ENCODE measurements at places on chromosomes 5 and 9.

DNA sequence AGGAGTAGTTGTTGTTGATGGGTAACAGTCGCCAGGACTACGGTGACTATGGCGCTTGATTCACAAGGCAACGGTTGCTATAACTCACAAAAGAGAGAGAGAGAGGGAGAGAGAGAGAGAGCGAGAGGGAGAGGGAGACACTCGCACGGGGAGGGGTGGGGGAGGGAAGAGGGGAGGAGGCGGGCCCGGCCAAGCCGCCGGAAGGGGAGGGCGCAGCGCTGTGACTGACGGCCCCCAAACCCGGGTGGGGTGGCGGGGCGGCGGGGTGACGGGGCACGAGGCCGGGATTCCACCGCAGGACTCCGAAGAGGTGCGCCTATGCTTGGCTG is at the start of gene RFX3:
TSS of gene RFX3 (minus strand) at position 166 of the 329 bp plus-strand sequence. CDS start 130,413 bp downstream, outside the sequence.
- peak; percentile 82 for DNase-seq

DNA sequence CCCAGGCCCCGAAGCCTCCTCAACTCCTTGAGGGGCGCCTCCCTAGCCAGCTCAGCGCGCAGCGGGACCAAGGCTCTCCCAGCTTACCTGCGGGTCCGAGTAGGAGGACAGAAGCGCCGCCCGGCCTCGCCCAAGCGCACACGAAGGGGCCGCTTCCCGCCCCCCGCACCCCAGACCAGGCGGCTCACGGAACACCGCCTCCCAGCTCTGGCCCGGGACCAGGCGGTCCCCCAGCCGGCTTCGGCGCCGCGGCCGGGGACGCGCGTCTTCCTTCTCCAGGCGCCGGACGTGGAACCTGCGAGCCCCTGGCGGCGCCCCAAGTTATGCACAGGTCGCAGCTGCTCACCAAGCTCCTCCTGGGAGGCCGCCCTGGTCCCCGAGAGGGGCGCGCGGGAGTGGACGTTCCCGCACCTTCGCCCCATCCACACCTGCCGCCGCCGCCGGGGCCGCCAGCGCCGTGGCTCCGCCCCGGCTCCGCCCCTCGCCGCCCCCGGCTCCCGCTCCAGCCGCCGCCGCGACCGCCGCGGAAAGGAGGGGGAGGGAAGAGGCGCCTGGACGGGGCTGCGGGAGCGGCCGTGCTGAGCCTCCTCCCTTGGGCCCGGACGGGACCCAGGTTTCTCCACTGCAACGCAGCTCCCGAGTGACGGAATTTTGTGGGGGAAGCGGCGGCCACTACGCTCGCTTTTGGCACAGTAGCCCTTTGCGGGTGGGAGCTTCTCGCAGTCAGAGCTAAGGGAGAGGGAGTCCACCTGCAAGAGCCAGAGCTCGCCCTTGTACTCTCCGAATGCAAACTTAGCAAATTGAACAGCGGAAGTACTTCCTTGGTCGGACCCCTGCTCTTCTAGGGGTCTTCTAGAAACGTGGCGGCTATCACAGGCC is 77.5 kb upstream of the IFNE start:
- peak; percentile 25 for DNase-seq

- no peak for DNase-seq
These were observed 14.8 kb downstream of the STXBP1 start for GRCh38 chr9:127626752-127627493.

DNA sequence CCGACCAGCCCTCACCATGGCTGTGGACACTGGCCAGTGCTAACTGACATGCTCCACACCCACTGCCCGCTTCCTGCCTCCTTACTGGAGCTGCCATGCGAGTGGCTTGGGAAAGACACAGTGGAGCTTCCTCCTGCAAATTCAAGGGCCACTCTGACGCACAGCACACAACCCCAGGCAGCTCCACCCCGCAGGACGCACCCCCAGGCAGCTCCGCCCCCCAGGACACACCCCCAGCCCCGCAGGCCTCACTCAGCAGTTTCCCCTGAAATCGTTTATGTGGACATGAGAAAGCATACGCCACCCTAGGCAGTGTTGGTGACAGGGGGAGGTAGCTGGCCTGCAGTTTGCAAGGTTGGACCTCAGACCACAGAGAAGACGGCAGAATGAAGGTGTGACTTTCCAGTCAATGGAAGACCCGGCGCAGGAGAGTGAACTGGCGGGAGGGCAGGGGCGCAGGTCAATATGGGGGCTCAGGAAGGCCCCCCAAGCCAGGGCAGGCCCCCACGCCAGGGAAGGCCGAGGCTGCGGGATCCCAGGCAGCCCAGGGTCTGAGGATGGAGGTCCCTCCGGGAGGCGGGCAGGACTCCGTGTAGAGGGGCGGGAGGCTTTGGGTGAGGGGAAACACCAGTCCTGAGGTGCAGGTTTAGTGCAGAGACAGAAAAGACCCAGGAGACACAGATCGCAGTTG is 21.6 kb downstream of the LPCAT1 start:
- DNase-seq, result no peak

DNA sequence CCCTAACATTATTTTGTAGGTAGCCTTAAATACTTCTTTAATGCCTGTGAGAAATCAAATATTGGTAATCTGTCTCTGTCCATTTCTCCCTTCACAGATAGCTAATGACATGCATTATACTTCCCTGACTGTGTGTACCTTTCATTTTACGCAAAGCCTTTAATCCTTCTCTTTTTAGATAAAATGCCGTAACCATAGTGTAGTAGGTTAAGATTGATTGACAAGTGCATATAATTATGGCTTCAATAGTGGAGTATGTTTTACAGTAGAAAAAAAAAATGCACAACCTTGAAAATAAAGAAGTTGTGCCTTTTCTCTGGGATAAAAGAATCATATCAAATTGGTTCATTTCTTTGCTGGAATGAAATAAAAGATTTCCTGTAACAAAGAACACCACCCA is 559.6 kb upstream of the GRAMD2B start:
- DNase-seq, result no peak

GRCh38 chr5:66869347-66869746 is 273.2 kb downstream of the MAST4 start:
- no peak for DNase-seq

GRCh38 chr5:172114875-172115422 is 73.1 kb downstream of the STK10 start:
- peak; percentile 54 for DNase-seq

DNA sequence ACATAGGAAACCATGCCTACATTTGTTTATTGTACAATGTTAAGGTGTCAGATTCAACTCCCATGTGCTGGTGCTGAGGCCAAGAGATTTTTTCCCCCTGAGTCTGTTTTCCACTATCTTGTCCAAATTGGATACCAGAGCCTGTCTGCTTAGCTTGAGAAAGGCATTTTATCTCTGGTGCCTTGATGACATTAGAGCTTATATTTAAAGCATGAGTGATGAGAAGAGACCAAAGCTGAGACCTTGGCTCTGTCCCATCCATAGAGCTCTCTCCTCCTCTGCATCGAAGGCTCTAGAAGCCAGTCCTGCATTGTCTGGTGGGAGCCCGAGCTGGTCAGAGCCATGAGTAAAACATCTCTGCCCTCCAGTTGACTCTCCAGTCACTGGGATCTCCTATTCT is 10.4 kb upstream of the PPP2CA start:
- no peak for DNase-seq

Data from activated CD4-positive, alpha-beta T cell treated with anti-CD3 and anti-CD28 coated beads for 24 hours (primary cell).